Chondrocyte (in vitro differentiated cells): ENCODE measurements at places on chromosomes 13 and 19. TPM values are rescaled to one million over a fixed set of nuclear protein-coding genes. Genes with fewer than 3 reads are reported as not detected.

The STOML3 gene
- total RNA-seq = not detected in 3 replicates

DNA sequence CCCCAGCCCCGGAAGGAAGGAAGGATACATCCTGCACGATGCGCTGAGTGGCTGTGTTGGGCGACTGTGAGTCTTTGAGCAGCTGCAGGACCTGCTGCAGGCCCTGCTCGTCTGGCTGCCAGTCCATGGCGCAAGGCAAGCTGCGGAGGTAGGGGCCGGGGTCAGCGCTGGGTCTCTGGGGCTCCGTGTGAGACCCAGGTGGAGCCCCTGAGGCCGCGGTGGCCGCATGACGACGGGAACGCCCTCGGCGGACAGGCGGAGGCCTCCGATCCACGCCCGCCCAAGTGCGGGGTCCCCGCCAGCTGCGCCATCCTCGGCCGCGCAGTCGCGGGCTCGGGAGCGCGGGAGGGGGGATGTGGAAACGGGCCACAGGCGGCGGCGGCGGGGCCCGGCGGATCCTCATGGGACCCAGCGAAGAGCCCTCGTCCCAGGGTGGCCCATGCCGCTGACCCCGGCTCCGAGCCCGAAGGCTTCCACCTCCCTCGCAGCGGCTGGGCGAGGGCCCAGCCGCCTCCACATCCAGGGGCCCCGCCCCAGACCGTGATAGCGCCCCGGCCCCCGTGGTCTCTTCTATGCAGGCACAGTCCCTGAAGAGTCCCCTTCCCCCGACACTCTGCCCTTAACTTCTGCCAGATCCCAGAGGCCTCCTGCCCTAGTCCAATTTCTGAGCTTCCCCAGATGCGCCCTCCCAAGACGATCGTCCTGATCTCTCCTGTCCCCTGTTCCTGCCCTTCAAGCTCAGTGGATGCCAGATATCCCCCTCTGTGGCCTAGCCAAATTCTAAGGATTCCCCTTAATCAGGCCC is 2.7 kb downstream of the TNPO2 start:
- no peak for DNase-seq

GRCh38 chr13:32811297-32811800 is 204.9 kb upstream of the KL start:
- DNase-seq = peak; percentile 46

The ATP4B gene
- total RNA-seq = not detected in 3 replicates

The RRAS gene
- 61.7 to 113 TPM (median 104 TPM) in 3 replicates for total RNA-seq
